ENCODE measurements at places on chromosomes 1 and 21.

GRCh38 chr1:211724687-211725196 is 49.3 kb upstream of the NEK2 start:
- no peak for DNase-seq

- DNase-seq: no peak
Observed at GRCh38 chr1:55155522-55155921, 59.6 kb downstream of the USP24 start.

DNA sequence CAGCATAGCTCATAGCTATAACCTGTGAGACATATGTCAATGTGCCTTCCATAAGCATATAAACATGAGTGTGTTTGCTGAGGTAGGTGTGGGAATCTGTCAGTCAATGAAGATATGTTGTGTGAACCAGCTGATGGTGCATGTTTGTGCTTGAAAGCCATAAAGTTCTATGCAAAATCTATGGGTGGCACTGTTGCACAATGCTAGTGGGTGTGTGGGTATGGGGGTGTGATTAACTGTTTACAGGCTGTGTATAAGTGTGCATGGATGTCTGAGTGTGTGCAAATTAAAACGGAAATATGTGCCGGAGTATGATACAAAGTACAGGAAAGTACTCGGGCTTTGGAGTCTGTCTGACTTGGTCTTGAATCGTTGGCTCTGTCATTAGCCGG is 1.0 kb upstream of the ATP2B4 start:
- DNase-seq: peak; percentile 23

DNA sequence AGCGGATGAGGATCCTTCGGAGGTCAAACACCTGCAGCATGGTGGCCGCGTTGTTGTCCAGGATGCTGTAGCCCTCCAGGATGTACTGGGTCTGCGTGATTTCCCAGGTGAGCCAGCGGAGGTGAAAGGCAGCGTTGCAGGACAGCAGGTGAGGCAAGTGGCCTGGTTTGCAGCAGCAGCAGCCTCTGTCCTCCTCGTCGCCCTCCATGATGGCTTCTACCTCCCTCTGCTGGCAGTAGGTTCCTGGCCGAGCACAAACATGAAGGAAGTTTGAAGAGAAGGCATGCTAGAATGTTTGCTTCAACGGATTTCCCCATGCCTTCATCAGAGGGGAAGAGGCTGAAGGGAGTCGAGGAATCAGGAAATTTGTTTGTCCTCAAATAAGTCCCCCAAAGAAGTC is 74.7 kb downstream of the NTPCR start:
- DNase-seq: no peak

DNA sequence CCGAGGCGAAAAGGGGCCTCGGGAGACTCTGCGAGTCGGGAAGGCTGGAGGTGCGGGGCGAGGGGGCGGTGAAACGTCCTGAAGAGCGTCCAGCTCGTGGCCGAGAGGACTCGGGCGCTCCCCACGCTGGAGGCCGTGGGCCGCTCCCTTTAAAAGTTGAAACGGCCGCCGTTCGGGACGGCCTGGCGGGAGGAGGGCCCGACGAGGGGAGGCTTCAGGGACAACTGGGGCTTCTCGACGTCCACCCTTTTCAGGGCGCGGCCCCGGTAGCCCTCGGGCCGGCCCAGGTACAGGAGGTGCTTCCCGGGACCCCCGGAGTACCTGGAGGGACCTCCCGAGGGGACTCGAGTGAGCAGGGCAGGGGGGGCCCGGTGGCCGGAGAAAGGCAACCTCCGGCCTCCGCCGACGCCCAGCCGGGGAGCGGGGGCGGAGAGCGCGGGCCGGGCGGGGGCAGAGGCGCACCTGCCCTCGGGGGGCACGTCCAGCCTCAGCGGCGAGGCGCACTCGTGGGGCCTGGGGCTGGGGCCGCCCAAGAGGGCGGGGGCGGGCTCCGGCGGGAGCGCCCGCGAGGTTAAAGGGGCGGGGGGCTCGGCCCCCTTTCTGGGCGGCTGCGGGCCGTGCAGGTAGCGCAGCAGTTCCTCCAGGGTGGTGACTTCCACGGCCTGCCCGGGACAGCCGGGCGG is 14.0 kb downstream of the SEMA6C start:
- DNase-seq: no peak

- no peak for DNase-seq
Observed at GRCh38 chr1:224357626-224358124, 996 bp downstream of the CNIH4 start.

DNA sequence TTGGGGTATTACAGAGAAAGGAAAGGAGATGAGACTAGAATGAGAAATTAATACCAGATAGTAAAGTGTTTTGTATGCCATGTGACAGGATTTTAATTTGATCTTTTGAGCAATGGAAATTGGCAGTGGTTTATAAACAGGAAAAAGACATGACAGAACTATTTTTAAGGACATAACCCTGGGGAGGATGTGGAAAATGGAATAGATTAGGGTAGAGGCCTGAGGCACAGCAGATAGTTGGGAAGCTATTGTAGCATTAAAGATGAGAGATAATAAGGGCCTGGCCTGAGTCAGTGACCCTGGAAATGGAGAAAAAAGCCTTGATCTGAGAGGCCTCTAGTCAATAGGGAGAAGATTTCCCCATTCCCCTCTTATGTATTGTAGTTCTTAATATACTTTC is 22.1 kb upstream of the KCNA3 start:
- no peak for DNase-seq

DNA sequence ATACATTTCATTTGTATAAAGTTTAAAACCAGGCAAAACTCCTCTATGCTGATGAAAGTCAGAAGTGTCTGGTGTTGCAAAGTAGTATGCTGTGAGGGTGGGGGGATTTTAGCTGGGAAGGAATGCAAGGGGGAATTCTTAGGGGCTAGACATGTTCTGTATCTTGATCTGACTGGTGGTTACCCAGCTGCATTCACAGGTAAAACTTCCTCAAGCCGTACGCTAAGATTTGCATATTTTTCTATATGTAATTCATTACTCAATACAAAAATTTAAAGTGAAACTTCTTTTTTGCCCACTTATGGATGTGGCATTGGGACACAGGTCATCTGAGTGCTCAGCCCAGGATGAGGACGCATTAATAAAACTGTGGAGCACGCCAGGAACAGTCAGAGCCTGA is 323.3 kb downstream of the PAPPA2 start:
- DNase-seq: no peak

DNA sequence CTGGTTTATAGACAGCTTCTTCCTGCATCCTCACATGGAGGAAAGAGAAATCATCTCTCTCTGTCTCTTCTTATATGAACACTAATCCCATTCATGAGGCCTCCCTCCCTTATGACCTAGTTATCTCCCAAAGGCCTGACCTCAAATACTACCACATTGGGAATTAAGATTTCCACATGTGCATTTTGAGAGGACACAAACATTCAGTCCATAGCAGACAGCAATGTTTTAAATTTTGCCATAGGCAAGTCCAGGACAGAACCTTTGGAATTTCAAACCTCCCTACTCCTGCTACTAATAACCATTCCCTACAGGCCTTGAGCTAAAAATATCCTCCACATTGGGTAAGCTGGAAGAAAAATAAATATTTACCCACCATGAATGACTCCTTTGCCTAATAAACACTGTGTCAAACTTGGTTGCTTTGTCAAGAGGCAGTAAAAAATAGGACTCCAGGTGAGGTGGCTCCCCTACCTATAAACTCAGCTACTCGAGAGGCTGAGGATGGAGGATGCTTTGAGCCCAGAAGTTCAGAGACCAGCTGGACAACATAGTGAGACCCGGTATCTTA is 113.7 kb downstream of the ZNF281 start:
- no peak for DNase-seq

- DNase-seq: no peak
Observed at GRCh38 chr1:176110203-176110602, 96.9 kb downstream of the COP1 start.

GRCh38 chr1:200415789-200416593 is 6.2 kb upstream of the ZNF281 start:
- DNase-seq: no peak

GRCh38 chr1:68801440-68801839 is 304.6 kb upstream of the DEPDC1 start:
- no peak for DNase-seq

DNA sequence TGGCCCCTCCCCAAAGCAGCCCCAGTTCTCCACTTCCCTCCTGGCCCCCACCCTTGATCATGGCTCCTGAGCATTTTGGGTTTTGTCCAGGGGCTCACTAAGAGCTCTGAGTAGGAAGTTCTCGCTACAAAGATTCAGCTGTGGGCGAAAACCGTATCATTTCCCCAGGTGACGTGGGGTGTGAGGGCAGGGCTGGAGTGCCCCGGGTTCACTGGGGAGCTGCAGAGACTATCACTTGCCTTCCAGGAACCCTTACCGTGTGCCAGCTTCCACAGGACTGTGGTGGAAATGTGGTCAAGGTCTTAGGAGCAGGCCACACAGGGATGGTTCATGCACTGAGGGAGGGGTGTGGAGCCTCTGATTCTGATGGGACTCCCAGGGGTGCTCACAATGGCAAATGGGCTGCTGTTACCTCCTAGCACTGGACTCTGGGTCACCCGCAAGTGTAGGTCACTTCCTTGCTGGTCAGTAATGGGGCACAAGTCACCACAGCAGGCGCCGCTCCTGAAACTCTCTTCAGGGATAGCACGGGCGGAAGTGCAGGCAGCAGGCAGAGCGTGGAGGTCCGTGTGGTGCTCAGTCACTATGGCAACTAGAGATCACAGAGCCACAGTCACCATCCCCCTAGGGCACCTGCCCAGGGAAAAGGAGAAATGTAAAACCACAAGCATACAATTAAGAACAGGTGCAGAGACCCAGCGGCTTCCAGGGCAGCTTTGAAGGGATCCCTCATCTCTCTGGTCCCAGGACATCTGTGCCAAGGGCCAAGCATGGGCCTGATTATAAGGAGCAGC is 35.4 kb downstream of the RSPH1 start:
- DNase-seq: peak; percentile 78

DNA sequence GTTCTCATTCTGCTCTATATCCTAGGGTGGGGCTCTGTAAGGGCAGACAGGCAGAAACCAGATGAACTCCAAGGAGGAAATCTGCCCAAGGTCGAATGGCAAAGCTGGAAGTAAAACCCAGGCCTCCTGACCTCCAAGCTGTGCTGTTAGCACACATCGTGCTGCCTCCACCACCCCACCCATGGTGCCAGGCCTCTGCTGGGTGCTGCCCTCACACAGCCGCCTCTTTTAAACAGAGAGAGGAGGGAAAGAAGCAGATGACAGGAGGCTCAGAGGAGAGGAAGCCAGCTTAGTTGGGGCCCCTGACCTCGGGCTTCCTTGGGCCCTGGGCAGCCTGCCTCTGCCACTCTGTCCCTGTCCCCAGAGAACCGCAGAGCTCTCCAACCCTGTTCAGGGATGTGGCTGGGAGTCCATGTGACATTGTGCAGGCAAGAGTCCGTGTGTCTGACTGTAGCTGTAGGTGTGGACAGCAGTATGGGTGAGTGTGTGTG is 1.1 kb downstream of the SYNC start:
- DNase-seq: no peak

DNA sequence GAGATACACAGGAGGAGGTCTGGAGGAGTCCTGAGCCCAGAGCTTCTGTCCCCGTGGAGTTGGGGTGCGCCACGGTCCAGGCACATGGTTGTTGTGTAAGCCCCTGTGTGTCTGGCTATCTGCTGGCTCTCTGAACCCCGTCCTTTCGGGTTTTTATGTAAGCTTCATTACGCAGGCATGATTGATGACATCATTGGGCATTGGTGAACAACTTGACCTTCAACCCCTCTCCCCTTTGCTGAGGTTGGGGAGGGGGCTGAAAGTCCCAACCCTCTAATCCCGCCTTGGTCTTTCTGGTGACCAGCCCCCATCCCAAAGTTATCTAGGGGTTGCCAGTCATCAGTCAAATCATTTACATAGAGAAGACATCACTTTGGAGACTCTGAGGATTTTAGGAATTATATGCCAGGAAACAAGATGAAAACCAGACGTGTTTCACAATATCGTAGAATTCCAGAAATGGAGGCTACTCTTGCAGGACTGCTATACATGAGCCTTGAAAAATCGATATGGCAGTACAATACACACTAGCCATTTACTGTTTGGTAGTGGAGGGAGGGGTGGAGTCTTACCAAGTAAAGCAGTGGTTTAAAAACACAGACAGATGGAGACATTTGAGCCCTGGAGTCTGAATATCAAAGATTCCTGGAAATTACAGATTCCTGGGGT is 69.8 kb upstream of the SCAF4 start:
- DNase-seq: no peak

GRCh38 chr1:11784993-11785769 is 20.6 kb downstream of the MTHFR start:
- DNase-seq: no peak

DNA sequence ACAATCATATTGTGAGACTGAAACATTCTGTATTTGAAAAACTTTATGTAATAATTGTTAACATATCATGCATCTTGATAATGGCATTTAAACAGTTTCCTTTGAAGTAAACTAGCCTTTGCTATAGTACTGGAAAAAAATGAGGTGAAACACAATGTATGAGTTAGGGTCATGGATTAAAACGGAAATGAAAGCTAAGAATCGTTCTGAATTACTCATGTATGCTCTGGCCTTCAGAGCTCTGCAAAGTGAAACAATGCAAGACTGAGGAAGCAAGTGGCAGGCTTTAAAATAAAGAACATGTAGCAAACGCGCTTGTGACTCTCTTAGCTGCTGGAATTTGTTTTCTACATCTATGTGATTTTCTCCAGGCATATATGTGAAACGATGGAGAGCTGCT is 317.1 kb downstream of the DPYD start:
- no peak for DNase-seq

GRCh38 chr1:228900099-228900885 is 165.0 kb downstream of the RHOU start:
- no peak for DNase-seq

GRCh38 chr1:236535662-236536161 is 11.9 kb downstream of the LGALS8 start:
- DNase-seq: no peak

DNA sequence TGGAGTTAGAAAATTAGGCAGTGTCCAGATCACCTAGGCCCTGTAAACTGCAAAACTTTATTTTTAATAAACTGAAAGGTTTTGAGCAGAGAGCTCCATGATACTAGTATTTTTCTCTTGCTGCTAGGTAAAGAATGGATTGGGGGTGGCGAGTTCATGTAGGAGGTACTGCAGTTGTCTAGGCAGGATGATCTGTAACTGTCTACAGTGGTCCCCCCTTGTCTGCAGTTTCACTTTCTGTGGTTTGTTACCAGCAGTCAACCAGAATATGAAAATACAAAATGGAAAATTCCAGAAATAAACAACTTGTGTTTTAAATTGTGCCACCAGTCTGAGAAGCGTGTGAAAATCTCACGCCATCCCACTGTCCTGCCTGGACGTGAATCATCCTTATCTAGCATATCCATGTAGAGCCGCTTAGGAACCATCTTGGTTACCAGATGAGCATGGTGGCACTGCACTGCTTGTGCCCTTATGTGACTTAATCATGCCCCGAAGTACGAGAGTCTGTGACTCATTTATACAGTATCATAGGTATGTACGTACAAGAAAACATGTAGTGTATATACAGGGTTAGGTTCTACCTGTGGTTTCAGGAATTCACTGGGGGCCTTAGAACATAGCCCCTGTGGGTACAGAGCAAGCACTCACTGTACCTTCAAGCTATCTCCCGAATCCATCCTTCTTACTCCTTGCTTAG is 94.2 kb downstream of the AHCTF1 start:
- DNase-seq: no peak

Data from stimulated activated naive CD4-positive, alpha-beta T cell (primary cell).